ENCODE measurements at places on chromosomes 7 and 10. TPM values are rescaled to one million over a fixed set of nuclear protein-coding genes. Genes with fewer than 3 reads are reported as not detected.

The CALML3 gene
- 0.22 TPM for total RNA-seq

The CACNA2D1 gene
- 3.3 TPM for total RNA-seq

DNA sequence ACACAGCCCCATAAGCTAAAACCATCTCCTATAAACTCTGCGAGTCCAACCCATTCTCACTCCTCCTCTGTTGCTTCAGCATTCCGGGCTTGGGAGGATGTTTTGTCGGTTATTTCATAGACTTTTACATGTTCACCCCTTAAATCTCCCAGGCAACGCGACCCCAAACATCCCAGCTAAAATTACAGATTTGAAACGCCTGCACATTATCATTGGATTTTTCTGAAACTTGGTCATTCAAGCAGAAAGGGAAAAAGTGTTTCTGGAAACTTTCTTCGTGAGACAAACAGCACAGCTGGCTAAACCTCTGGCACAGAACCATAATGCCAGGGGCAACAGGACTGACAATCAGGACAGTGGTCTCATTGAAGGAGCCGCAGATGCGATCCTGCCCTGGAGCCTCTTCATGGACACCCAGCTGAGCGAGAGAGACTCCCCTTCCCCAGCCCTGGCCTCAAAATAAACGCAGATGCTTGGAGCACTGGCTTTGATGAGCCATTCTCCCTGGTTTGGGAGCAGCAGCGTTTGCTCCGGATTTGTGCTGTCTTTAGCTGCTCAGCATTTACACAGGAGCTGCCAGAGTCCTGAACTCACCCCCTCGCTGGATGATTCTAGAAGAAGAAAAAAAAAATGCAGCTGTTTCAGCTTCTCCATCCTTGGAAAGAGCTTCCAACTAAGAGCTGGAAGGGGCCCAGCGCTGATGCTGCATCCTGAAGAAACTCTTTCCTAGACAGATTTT lies 30.1 kb downstream of the AFAP1L2 start:
- no peak overlapping the region for H3K4me3 ChIP-seq
- no peaks in the 10 kb centered on the region for H3K4me1 ChIP-seq
- no peaks in the 10 kb centered on the region for H3K27me3 ChIP-seq
- no peak for DNase-seq
- H3K36me3 ChIP-seq: no peaks in the 10 kb centered on the region
- no peak overlapping the region for H3K27ac ChIP-seq

DNA sequence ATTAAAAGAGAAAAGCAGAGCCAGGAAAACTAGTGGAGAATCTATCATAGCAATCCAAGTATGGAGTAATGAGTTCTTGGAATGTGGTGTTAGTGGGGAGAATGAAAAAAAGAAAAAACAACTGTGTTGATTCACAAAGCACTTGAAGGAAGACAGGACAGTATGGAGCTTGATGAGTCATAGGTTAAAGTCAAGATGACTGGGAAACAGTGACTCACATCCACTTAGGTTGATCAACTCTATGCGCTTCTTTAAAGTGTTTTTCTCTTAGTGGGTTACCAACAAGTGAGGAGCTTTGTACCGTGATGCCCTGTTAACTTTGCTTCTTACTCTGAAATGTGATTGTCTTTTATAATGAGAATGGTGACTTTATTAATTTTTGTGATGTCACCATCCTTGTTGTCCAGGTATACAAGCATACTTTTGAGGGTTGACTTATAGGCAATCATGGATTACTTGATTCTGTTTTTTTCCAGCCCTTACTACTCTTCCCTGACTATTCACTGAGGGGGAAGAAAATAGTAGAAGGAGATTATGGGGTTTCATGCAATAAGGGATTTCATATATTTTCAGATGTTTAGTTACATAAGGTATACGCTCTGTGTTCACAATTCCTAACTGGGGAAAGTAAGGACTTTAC lies 32.1 kb upstream of the MDFIC start:
- DNase-seq: no peak
- H3K4me3 ChIP-seq: no peak overlapping the region
- no peaks in the 10 kb centered on the region for H3K36me3 ChIP-seq
- H3K27me3 ChIP-seq: no peaks in the 10 kb centered on the region
- H3K27ac ChIP-seq: no peak overlapping the region

- no peak overlapping the region for H3K27ac ChIP-seq
- H3K36me3 ChIP-seq: no peaks in the 10 kb centered on the region
- H3K27me3 ChIP-seq: no peaks in the 10 kb centered on the region
- no peak for DNase-seq
- no peak overlapping the region for H3K4me3 ChIP-seq
Observed at GRCh38 chr7:31310321-31310935, 30.1 kb downstream of the NEUROD6 start.

GRCh38 chr10:112689327-112690072 lies 242.5 kb downstream of the VTI1A start:
- no peak overlapping the region for H3K4me3 ChIP-seq
- H3K27me3 ChIP-seq: no peaks in the 10 kb centered on the region

- no peaks in the 10 kb centered on the region for H3K27me3 ChIP-seq
- H3K4me1 ChIP-seq: no peaks in the 10 kb centered on the region
- H3K27ac ChIP-seq: no peak overlapping the region
- no peaks in the 10 kb centered on the region for H3K36me3 ChIP-seq
Observed at GRCh38 chr7:130421684-130422083, 19.1 kb downstream of the CEP41 start.

DNA sequence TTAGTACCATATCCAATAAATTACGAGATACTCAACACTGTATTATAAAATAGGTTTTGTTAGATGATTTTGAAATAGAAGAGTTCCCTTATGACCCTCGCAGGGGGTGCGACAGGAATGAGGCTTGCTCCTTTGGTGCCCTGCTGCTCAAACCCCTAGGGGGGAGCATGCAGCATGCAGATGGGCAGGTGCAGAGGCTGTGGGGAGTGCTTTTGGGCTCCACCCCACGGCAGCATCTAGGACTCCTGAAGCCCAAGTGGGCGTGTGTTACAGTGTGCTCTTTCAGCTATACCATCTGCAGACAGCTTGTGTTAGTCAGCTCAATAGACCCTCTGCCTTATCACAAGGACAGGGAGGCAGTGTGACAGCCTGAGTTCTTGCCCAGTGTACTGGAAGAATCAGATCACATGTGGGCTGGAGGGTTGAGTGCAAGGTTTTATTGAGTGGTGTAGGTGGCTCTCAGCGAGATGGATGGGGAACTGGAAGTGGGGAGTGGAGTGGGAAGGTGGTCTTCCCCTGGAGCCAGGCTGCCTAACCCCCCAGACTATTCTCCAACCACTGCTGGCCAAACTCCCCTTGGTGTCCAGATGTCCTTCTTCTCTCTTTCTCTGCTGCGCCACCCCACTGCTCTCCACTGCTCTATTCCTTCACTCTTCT lies 3.1 kb upstream of the MRC1 start:
- H3K4me3 ChIP-seq: no peak overlapping the region
- H3K36me3 ChIP-seq: no peaks in the 10 kb centered on the region
- DNase-seq: no peak
- no peaks in the 10 kb centered on the region for H3K4me1 ChIP-seq
- H3K27me3 ChIP-seq: no peaks in the 10 kb centered on the region
- no peak overlapping the region for H3K27ac ChIP-seq

DNA sequence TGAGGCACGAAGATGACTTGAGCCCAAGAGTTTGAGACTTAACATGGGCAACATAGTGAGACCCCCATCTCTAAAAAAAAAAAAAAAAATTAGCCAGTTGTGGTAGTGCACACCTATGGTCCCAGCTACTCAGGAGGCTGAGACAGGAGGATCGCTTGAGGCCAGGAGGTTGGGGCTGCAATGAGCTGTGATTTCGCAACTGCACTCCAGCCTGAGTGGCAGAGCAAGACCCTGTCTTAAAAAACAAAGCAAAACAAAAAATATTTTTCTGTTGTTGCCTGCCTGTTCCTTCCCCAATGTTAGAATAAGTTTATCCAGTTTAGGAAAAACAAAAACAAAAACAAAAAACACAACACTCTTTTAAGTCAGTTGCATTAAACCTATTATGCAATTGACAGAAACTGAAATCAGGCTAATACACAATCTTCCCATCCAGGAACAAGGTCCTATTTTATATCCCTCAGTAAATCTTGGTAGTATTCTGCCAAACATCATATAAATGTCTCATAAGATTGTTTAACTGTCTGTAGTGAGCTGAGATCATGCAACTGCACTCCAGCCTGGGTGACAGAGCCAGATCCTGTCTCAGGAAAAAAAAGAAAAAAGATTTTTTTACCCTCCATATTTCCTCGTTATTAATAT lies 4.9 kb downstream of the PILRA start:
- H3K36me3 ChIP-seq: no peaks in the 10 kb centered on the region
- H3K4me1 ChIP-seq: no peaks in the 10 kb centered on the region
- no peak overlapping the region for H3K4me3 ChIP-seq

DNA sequence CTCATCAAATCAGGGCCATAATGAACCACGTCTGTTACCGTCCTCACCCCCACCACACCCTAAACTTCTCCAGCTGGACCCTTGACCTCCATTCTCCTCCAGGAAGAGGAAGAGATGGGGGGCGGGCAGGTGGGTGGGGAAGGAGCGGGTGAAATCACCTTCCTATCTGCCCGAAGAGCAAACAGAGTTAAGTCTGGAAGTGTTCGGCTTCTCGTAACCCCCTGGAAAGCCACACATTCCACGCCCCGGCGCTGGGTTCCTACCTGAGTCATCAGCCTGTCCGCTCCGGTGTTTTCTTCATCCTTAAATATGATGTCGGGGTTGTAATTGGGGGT lies 736 bp downstream of the SHH start:
- H3K27ac ChIP-seq: no peak overlapping the region
- H3K4me3 ChIP-seq: peak overlapping the region; percentile 36
- H3K4me1 ChIP-seq: peaks cover 43% of the 10 kb centered on the region
- H3K27me3 ChIP-seq: no peaks in the 10 kb centered on the region
- DNase-seq: no peak

DNA sequence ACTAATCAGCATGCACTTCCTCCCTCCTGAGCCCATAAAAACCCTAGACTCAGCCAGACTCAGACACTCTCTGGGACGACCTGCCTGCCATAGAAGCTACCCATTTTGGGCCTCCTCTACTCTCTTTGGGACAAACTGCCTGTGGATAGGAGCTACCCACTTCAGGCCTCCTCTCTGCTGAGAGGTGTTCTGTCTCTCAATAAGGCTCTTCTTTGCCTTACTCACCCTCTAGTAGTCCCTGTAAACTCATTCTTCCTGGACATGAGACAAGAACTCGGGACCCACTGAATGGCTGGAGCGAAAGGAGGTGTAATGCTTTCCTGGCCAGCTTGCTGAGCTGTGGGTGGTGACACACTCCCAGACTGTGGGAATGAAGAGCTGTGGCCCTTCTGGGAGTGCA lies 424.8 kb upstream of the FZD8 start:
- no peaks in the 10 kb centered on the region for H3K36me3 ChIP-seq
- no peak overlapping the region for H3K4me3 ChIP-seq
- H3K27me3 ChIP-seq: no peaks in the 10 kb centered on the region

DNA sequence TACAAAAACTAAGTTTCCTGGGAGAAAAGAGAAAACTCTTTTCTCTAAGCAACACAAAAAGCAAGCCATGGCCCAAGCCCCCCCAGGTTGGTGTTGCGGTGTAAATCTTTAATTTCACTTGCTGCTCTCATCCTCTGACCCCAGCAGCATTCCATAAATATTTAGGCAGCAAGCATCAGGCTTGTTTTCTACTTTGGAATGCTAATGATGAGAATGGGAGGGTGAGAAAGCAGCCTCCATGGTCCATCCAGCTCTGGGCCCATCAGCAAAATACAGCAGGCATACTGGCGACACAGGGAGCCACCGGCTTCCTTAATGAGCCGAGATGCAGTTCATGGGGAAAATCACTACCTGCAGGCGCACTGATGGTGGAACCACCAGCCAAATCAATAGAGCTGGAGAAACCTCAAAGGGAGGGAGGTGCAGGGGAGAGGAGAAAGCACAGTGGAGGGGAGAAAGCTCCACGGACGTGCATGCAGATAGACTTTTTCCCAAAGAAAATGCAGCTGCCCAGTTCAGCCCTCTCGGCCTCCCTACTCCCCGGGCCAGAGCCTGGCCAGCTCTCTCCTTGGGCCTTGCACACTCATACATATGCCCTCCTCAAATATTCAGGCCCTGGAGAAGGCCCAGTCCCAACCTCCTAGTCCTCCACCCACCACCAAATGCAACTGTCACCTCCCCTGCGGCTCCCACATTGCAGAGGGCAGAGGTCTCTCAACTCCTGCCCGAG lies 131.9 kb downstream of the GRID1 start:
- H3K27me3 ChIP-seq: no peaks in the 10 kb centered on the region
- no peak for DNase-seq
- H3K27ac ChIP-seq: no peak overlapping the region
- H3K4me3 ChIP-seq: no peak overlapping the region
- no peaks in the 10 kb centered on the region for H3K36me3 ChIP-seq

DNA sequence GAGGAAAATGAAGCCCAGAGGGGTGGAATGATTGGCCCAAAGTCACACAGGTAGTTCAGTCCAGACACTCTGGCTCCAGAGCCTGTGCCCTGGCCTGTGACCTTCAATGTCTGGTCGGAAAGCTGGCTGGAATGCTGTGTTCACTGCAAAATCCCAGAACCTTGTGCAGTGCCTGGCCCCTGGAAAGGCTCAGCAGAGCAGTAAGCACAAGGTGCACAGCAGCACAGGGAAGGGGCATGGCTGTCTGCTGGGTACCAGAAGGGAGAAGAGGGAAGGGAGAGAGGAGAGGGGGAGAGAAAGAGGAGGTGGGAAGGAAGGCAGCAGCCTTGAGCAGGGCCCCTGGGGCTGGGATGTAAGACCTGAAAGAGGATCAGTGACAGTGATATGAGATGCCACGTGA lies 28.4 kb upstream of the C10orf71 start:
- H3K36me3 ChIP-seq: no peaks in the 10 kb centered on the region
- no peak overlapping the region for H3K4me3 ChIP-seq
- no peaks in the 10 kb centered on the region for H3K4me1 ChIP-seq
- H3K27ac ChIP-seq: no peak overlapping the region

The STEAP1 gene
- total RNA-seq: 58.8 TPM

The CDK5 gene
- 9.4 TPM for total RNA-seq

DNA sequence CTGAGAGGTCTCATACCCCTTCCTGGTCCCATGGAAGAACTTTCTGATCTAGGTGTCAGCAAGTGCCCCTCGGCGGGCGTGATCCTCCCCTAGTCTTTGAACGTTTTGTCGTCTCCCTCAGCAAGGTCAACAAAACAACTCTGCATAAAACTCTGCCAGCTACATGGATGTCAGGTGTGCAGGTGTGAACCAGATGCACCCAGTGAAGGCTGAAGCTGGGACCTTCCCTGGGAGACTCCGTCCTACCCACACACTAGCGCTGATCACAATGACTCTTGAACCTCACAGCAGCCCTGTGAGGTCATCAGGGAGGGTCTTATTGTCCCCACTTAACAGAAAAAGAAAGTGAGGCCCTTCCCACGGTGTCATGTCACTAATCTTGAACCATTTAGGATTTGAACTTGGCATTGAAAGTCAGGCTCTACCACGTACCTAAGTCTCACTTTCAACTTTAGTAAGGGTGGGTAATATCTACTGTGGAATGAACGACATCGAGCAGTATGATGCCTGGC lies 68.1 kb downstream of the VSTM4 start:
- no peak for DNase-seq
- H3K36me3 ChIP-seq: no peaks in the 10 kb centered on the region
- no peak overlapping the region for H3K27ac ChIP-seq
- no peaks in the 10 kb centered on the region for H3K27me3 ChIP-seq
- H3K4me3 ChIP-seq: no peak overlapping the region

GRCh38 chr7:77367976-77368375 lies 48.2 kb downstream of the GSAP start:
- no peak for DNase-seq
- H3K4me3 ChIP-seq: no peak overlapping the region
- no peaks in the 10 kb centered on the region for H3K36me3 ChIP-seq
- no peak overlapping the region for H3K27ac ChIP-seq
- H3K4me1 ChIP-seq: no peaks in the 10 kb centered on the region

The HTRA1 gene
- 99.0 TPM for total RNA-seq

The ARID5B gene
- 10.5 TPM for total RNA-seq

Data from right lobe of liver (tissue), 6 donors.